ENCODE measurements at places on chromosomes 7 and 10.
A peak's percentile ranks its signal among the peaks of the same experiment; 100 is the strongest.

DNA sequence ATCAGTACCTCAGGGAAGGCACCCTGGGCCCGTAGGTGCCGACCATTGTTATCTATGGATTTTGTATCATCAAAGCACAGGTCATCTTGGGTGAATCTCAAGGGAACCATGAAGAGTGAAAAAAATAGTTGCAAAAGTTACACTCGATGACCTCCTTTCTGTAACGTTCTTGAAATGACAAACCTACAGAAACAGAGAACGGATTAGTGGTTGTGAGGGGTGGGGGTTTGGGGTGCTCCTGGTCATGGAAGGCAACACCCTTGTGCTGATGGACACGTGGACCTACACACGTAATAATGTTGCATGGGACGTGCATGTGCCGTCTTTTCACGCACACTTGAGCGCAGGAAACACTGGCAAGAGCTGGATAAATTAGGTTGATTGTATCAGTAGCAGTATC is 655.9 kb downstream of the SDK1 start:
- H3K27ac ChIP-seq: no peak overlapping the region
- H3K27me3 ChIP-seq: no peaks in the 10 kb centered on the region
- no peaks in the 10 kb centered on the region for H3K36me3 ChIP-seq
- no peaks in the 10 kb centered on the region for H3K4me1 ChIP-seq
- no peak for DNase-seq

DNA sequence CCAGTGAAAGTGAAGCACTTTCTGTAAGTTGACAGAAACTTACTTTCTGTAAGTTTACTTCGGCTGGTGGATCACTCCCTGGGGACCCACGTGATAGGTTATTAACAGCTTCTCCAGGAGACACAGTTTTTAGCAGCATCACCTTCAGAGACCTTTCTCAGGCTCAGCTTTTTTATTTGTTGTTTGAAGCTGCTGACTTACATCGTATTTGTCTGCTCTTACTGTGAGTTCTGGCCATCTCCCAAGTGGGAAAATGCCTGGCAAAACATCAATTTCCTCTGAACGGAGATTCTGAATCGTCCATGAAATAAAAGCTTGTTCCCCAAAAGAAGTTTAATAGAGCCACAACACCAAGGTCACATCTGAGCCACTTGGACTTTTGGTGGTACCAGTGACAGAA is 178.7 kb upstream of the PODXL start:
- peaks cover 20% of the 10 kb centered on the region for H3K27me3 ChIP-seq
- H3K36me3 ChIP-seq: no peaks in the 10 kb centered on the region
- no peak overlapping the region for H3K27ac ChIP-seq
- no peak overlapping the region for H3K4me3 ChIP-seq

- peak overlapping the region; percentile 94 for H3K4me3 ChIP-seq
- H3K27ac ChIP-seq: no peak overlapping the region
- no peaks in the 10 kb centered on the region for H3K27me3 ChIP-seq
- H3K36me3 ChIP-seq: peaks cover 11% of the 10 kb centered on the region
- no peak for DNase-seq
- peaks cover 50% of the 10 kb centered on the region for H3K4me1 ChIP-seq
These were observed 4.9 kb downstream of the PURB start for GRCh38 chr7:44880317-44881018.

GRCh38 chr10:61284222-61284890 is 168.8 kb downstream of the TMEM26 start:
- H3K27ac ChIP-seq: no peak overlapping the region
- H3K36me3 ChIP-seq: no peaks in the 10 kb centered on the region
- no peaks in the 10 kb centered on the region for H3K27me3 ChIP-seq
- no peak overlapping the region for H3K4me3 ChIP-seq
- DNase-seq: no peak

GRCh38 chr7:49789736-49790135 is 16.3 kb downstream of the VWC2 start:
- H3K27ac ChIP-seq: no peak overlapping the region
- H3K36me3 ChIP-seq: no peaks in the 10 kb centered on the region
- no peak for DNase-seq
- no peak overlapping the region for H3K4me3 ChIP-seq
- no peaks in the 10 kb centered on the region for H3K4me1 ChIP-seq
